ENCODE measurements at places on chromosomes 5 and 9.

GRCh38 chr9:130432796-130433167 is 12.0 kb upstream of the ASS1 start:
- DNase-seq = no peak

- no peak for DNase-seq
Measured at GRCh38 chr5:172837640-172838039, 3.6 kb downstream of the ERGIC1 start.

- DNase-seq = no peak
Measured at GRCh38 chr9:86093788-86094555, 5.4 kb downstream of the GOLM1 start.

DNA sequence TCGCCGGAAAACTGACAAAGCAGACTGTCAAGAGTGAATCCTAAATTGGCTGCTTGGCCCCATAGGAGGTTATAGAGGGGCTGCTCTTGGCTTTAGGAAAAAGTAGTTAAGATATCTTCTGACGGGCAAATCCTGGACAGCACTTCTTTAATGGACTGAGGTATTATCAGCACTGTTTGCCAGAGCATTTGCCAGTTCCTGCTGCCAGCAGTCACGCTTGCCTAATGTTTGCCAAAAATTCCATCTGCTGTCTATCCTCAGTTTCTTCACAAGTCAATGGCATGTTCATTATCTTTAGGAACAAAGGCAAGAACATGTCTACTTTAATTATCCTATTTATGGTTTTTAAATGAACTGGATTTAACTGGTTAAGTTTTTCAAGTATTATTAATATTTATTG is 25.8 kb upstream of the SREK1 start:
- no peak for DNase-seq

GRCh38 chr5:114634517-114634916 is 272.6 kb downstream of the KCNN2 start:
- DNase-seq = no peak

GRCh38 chr5:123696921-123697341 is 185.0 kb downstream of the CSNK1G3 start:
- no peak for DNase-seq

GRCh38 chr9:125515983-125516940 is 190.7 kb downstream of the MAPKAP1 start:
- no peak for DNase-seq

DNA sequence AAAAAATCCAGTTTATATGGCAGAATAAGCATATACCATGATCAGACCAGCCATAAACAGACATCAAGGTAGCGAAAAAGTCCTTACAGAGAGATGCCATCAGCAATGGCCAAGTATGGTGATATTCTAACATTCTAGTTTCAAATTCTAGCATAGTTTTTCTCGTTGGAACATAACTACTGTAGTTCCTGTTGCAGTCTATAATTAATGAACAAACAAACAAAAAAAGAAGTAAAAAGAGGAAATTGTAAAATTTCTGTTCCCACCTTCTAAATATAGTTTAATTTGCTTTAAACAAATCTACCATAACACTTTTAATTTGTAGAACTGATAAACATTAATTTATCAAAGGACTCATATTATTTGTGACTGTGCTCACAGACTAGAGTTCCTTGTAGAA is 9.9 kb upstream of the CD180 start:
- no peak for DNase-seq

- no peak for DNase-seq
Measured at GRCh38 chr9:80605129-80605528, 1033.4 kb downstream of the TLE4 start.

- DNase-seq = no peak
Measured at GRCh38 chr5:23302438-23302837, 205.0 kb upstream of the PRDM9 start.

DNA sequence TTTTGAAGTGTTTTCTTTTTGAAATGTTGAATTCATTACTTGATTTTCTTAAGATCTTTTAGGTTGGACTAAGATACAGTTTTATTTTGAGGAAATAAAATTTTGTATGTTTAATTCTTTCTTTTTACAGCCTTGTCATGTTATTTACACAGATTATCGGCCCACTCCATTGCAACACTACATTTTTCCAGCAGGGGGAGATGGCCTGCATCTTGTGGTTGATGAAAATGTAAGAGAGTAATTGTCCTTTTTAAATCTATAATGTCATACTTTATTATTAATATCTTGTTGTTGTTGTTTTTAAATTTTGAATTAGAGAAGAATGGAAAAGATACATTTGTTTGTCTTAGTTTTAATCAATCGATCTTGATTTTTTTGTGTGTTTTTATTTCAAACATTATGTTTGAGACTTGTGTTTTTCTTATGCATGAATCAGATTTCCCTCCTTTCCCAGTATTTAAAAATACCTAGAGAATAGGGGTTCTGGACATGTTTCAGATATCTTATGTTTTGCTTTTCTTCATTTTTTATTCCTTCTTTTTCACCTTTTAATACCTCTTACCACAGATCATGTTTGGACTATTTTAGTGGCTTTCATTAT is 36.7 kb downstream of the MTREX start:
- DNase-seq = no peak

- no peak for DNase-seq
Measured at GRCh38 chr5:148933903-148934432, 107.6 kb downstream of the ADRB2 start.

GRCh38 chr5:141518618-141519015 is 29.7 kb downstream of the PCDHGC5 start:
- no peak for DNase-seq

DNA sequence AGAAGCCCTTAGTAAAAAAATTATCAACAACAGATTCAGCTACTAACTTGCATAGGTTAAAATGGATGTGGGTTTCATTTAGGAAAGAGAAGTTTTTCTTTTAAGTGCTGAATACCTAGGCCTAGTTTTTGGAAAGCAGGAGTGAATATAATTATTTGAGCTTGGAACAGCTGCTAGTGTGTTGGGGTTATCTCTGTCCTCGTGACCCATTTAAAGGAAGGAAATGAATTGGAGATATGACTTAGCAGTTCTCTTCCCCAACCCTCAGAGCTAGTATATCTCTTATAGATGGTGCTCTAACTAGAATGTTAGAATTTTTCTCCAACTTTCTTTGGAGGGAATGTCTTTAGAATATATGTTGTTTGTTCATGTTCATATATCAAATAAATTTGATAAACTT is 38.6 kb downstream of the ZNF366 start:
- no peak for DNase-seq

DNA sequence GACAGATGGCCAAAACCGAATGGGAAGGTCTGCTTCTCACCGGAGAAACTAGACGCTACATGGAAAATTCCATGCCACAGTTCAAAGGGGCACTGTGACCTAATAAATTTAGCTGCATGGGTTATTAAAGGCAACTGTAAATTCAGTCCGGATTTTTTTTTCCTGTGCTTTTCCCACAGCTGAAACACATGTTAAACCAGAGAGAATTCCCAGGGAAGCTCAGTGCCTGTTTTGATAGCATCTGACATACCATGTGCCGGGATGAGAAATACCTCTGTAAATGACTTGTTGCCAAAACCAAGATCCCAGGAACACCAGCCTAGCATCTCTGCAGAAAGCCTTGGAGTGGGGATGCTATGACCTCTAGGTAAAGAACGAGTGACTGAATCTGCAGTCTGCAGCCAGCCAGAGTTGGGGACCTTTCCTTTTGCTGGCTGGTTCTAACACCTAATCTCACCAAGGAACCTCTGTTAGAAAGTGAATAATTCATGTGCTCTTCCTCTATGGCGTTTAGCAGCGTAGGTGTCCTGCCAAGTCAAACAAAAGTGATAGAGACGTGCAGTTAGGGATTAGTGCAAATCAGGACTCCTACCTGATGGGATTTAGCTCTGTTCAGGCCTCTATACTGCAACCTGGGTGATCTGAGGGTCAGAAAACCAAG is 77.9 kb downstream of the SLIT3 start:
- no peak for DNase-seq

DNA sequence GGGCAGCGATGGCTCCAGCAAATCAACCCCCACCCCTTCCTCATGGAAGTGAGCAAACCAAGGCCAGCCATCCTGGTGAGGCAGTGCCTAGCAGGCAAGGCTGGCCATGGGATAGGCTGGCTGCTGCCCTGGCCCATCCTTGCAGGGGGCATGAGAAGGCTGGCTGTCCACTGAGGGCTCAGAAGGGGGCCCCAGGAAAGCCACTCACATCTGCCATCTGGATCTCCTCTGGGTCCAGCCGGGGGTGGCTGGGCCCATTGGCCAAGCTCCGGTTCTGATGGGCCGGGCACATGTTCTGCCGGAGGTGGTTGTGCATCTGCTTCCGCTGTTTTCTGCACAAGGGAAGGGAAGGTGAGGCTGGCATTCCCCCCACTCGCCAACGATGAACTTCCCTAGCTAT is 57.1 kb downstream of the PSD2 start:
- no peak for DNase-seq

- no peak for DNase-seq
Measured at GRCh38 chr5:62371409-62371808, 32.3 kb downstream of the DIMT1 start.

DNA sequence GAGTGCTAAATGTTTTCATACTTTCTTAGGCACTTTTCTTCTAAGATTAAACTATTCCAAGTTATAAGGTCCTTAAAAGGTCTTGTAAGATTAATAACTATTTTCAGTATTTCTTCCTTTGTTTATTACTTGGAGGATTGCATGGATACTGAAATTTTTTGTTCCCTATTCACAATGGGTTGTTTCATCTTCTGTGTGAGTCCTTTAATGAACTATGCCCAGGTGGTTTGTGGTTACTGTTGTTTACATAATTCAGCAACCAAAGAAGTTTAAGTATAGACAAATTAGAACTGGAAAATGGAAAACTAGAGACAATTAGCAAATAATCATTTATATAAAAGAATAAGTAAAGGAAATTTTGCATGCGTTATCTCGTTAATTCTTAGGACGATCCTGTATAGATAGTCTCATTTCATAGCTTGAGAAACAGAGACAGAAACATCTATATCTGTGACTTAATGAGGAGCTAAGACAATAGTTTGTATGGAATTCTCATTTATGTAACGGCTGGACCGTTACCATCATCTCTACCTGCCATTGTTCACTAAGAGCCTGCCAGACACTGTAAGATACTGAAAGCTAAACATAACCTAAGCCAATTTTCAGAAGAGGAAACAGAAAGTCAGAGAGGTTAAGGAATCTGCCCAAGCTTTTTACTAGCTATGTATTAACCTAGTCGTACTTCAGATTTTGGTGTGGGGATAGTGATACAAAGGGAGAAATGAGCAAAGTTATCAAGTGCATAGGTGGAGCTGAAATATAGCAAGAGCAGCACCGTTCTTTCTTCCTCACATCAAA is 148.2 kb downstream of the PAM start:
- DNase-seq = no peak

- DNase-seq = no peak
Measured at GRCh38 chr5:130605234-130605633, 559.8 kb downstream of the HINT1 start.

DNA sequence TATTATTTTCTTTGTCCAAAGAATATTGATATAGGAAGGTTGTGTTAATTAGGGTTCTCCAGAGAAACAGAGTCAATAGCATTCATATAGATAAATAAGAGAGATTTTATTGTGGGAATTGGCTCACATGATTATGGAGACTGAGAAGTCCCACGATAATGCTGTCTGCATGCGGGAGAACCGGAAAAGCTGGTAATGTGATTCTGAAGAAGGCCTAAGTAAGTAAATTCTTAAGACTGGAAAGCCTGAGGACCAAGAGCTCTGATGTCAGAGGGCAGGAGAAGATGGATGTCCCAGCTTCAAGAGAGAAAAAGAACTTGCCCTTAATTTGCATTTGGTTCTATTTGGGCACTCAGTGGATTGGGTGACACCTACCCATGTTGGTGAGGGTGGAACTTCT is 307.4 kb upstream of the C9orf72 start:
- no peak for DNase-seq

DNA sequence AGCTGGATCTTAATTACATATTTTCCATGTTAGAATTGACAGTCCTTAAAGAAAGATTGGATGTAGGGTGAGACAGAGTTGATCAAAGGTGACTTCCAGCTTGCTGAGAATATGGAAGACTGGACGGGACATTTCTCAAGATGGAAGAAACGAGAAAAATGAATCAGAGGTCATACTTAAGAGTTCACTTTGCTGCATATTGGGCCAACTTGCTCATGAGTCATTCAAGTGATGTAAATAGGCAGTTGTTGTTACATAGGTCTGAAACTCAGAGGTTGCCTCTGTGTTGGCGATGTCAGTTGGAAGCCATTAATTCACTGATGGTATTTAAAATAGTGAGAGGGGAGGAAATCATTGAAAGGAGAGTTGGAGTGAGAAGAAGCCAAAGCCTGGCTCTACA is 132.8 kb downstream of the CD180 start:
- DNase-seq = no peak

DNA sequence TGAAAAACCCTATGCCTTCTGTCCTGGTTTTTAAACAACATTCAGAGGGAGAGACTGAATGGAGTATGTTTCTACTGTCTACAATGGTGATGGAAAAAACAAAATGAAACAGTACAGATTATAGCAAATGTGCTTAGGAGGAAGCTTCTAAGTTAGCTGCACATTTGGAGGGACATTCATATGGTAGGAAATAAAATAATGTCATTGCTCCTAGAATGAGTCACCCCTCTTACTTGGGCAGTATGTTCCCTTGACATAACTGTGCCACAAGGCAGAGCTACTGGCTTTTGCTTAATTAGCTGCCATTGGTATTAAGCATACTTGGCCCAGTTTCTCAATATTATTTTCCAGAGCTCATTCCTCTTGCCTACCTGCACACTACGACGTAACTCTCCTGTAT is 128.9 kb downstream of the GDNF start:
- no peak for DNase-seq

DNA sequence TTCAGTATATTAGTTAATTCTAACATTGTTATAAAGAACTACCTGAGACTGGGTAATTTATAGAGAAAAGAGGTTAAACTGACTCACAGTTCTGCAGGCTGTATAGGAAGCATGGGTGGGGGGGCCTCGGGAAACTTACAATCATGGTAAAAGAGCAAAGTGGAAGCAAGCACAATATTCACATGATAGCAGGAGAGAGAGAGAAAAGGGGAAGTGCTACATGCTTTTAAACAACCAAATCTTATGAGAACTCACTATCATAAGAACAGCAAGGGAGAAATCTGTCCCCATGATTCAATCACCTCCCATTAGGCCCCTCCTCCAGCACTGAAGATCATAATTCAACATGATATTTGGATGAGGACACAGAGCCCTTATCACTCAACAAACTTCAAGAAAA is 324.9 kb downstream of the ZNF608 start:
- DNase-seq = no peak

DNA sequence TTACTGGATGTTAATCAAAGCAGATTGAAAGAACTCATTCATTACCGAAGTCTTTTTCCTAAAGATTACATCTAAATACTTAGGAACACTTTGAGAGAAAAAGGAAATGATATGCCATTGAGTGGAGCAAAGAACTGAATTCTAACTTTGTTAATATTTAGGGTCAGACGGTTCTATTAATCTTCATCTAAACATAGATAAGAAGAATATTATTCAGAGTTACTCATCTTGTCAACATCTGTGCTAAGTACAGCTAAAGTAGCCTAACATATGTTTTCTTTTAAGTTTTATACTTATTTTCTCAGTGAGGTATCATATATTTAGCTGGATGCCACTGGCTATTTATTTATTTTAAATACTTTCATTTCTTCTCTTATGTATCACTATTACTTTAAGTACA is 1763.7 kb downstream of the EFNA5 start:
- no peak for DNase-seq

Measured in NCI-H524 (cell line).